ENCODE measurements at places on chromosomes 1 and 21.
A peak's percentile ranks its signal among the peaks of the same experiment; 100 is the strongest.

GRCh38 chr1:70790232-70790923, 257.2 kb downstream of the PTGER3 start:
- DNase-seq: no peak

DNA sequence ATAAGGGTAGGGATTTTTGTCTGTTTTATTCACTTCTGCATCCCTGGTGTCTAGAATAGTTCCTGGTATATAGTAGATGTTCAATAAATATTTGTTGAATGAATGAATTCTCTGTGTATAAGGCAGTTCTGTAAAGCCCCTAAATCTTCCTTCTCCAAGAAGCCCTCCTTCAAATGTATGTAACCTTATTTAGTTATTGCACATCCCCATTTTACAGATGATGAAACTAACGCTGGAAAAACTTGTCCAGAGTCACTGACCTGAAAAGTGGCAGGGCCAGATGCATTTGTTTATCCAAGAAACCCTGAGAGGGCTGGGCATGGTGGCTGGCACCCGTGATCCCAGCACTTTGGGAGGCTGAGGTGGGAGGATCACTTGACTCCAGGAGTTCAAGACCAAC, 4.3 kb upstream of the LMNA start:
- no peak for DNase-seq

DNA sequence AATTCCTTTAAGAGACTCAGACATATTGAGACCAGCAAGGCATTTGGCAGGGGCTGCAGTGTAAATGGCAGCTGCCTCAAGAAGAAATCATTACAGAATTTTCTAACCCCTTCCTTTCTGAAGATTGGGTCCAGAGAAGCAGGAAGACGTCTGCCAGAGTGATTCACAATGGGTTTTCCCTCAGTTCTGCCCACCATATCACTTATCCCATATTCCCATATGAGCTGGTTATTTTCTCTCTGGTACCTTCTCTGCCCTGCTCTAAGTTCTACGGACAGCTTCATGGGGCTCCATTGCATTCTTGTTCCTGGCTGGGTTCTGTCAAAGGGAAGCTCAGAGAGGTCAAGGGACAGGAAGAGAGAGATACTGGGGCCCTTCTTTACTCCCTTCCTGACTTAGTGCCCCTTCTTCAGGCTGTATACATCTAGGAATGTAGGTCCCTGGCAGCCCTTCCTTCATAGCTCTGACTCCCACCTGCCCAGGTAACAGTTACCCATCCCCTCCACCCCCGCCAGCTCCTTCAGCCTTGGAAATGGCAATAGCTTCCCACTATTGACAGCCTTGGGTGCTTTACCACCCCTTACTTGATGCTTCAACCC, 420.6 kb upstream of the DAB1 start:
- DNase-seq: no peak

DNA sequence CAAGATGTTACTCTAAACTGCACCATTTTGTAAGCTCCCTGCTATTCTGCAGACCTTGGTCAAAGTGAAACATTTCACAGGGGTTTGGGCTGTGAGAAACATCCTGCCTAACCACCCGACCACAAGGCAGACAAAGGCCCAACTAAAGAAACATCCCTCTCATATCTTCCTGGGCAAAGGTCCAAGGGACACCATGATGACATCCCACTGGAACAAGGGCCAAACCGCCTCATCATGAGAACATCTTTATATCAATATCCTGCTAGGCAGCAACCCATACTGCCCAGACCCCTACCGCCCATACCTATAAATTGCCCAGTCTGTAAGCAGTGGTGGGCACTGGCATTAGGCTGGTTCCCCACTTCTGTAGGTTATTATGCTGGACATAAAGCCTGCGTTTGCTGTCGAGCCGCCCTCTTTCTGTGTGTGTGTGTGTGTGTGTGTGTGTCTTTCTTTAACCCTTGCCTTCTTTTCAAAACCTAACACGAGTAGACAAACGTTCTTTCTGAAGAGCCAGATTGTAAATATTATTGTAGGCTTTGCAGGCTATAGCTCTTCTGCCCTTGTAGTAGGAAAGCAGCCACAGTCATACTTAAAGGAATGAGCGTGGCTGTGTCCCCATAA, 1.0 kb upstream of the PPIE start:
- DNase-seq: no peak

- no peak for DNase-seq
These were observed 46.6 kb downstream of the SMYD2 start for GRCh38 chr1:214327514-214327913.

DNA sequence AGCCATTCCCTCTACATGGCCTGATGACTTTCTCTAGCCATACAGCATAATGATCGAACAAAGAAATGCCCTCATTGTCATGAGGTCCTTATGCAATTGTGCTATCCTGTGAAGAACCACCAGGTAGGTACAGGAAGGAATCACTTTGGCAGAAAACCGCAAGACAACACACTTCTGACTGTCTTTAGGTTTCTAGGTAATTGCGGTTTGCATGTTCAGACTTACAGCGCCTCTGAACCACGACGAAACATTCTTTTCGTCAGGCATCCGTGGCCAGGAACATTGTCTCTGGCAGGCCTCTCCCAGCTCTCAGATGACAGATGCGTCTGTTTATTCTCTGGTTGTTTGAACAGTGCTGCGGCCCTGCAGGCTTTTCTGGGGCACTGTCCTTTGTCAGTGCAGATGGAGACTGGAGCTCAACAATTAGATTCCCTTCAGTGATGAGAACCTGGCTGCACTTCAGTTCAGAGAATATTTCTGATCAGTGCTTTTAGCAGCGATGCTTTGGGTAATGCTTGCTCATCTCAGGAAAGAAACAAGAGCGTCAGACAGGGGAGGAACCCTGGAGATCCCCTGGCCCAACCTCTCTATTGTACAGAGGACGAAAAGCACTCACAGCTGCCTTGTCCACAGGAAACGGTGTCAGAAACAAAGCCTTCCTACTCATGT, 63.4 kb downstream of the B3GALT5 start:
- DNase-seq: peak; percentile 7

DNA sequence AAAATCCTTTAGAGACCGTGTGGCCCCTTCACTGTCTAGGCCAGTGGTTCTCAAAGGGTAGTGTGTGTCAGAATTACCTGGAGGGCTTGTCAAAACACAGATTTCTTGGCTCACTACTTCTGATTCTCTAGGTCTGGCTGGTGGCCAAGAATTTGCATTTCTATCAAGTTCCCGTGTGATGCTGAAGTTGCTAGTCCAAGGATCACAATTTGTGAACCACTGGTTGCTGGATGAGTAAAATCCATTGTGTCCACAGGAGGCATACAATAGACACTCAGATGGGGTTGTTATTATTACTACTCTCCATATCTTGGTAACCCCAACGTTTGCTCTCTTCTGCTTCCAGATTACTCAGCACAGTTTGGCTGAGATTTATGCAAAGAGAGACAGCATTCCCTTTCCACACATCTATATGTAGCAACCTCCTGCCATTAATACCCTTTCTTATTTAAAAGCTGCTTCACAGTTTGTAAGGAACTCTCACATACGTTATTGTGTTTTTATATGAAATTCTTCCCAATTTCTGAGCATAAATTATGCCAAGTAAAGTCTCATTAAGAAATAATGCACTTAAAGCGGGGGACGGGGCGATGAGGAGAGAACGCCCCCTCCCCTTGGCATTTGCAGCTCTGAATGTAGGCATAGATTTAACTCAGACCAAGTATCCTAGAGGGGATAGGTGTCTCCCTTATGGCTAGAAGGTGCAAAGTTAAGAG, 720 bp upstream of the TMCC2 start:
- peak; percentile 54 for DNase-seq

DNA sequence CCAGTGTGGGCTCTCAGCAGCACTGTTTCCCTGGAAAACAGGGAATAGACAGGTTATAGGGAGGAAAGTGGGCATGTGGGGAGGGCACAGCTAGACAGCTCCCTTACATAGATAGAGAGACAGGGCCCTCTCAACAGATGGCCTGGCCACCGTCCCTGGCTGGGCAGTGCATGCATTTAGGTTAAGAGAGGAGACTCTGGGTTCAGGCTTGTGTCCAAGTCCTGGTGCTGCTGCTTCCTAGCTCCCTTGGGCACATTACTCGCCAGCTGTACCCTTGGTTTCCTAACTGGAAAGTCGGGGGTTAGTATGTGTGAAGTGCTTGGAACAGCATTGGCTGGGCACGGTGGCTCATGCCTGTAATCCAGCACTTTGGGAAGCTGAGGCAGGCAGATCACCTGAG, 9.1 kb downstream of the PLOD1 start:
- DNase-seq: no peak

DNA sequence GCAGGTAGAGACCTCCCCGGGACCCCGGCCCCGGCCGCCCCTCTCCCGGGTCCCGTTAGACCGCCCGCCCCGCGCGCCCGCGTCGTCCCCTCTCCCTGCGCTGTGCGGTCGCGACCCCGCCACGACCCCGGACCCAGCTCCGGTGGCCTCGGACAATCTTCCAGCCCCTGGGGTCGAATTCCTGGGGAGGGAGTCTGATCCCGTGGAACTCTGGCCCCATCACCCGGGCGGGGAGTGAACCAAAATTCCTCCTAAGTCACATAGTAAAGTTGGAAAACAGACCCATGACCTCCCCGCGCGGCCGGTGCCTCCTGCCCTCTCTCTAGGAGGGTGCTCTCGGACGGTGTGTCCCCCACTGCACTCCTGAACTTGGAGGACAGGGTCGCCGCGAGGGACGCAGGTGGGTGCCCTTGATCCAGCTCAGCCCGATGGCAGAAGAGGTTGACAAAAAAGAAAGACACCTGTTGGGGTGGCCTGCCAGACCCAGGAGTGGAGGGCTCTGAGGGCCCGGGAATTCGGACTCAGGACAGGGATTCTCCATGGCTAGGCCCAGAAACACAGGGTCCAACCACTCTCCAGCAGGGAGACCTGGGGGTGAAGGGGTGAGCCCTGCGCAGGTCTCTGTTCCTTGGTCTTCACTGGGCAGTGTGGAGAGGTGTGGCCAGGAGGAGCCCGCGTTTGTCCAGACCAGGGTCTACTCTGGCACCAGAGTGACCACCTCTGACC, 451 bp downstream of the ADAMTSL4 start:
- DNase-seq: no peak

GRCh38 chr21:41761934-41762635, 4.8 kb downstream of the RIPK4 start:
- no peak for DNase-seq

GRCh38 chr1:107835151-107835670, 129.8 kb downstream of the VAV3 start:
- no peak for DNase-seq

- no peak for DNase-seq
These were observed 2.0 kb downstream of the CAPN9 start for GRCh38 chr1:230749150-230749549.

GRCh38 chr1:214563881-214564280, 12.5 kb upstream of the PTPN14 start:
- DNase-seq: no peak

DNA sequence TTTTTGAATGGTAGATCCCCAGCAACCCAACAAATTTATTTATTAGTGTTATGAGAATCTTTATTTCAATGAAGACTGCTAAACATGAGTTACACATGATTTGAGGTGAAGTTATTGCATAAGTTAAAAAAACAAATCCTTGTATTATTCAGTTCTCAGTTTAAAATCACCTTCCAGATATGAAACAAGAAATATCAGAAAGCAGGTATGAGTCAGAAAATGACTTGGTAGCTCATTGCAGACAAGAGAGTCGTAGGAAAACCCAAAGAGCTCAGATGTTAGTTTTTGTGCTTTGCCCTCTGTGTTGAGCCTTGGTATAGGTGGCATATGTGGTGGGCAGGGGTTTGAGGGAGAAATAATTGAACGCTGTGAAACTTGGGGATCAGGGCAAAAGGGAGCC, 339.4 kb downstream of the BRINP3 start:
- DNase-seq: no peak

DNA sequence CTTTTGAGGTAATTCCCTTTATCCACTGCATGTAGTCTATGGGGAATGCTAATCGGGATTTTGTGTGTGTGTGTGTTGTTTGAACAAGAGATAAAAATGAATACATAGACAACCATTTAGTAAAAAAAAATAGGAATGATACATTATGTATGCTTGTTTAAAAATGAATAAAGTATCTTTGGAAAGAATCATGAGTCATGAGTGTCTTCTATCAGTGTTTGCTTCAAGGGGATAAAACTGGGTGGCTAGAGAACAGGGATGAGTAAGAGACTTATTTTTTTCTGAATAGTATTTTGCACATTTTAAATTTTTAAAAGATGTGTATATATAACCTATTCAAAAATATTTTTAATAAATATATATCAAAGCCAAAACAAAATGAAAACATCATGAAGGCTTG, 839.4 kb upstream of the ADGRL4 start:
- no peak for DNase-seq

GRCh38 chr1:74812180-74812541, 79.2 kb downstream of the TYW3 start:
- no peak for DNase-seq

DNA sequence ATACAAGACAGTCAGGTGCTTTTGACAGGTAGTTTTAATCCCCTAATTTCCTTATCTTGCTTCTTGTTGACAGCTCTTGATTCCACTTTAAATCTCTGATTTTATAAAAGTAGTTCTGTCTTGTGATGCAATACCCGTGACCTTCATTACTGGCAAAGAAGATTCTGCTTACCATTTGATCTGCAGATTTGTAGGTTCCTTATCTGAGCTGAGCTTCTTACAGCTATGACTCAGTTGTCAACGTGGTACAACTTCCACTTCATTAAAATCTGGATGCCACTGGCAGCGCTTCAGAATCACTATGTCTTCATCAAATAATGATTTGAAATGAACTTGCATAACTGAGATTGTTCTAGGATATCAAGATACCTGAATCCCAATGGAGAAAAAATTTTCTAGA, 543.6 kb upstream of the B3GALT2 start:
- no peak for DNase-seq

GRCh38 chr1:230899841-230900251, 31.5 kb upstream of the C1orf198 start:
- DNase-seq: no peak

DNA sequence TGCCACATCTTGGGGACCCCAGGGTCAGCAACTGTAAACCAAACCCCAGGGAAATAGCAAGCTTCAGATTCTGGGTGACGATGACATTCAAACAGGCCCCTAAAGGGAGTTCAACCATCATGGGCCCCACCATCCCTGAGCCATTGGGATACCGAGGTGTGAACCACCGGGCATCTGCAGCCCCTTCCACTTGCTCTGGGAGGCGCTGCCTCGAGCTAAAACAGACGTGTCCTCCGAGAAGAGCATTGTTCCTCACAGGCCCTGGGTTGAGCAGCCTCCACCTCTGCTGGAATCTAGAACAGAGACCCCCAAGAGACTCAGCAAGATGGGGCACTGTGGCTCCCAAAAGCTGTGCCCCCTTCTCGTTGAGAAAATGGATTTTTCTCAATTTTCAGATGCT, 19.0 kb upstream of the EFHD2 start:
- DNase-seq: no peak

Data from globus pallidus (tissue), 1 donor.